Activated T-cell treated with anti-CD3 and anti-CD28 coated beads, Interleukin-2, amount 50 U/mL, for 24 hours (primary cell): ENCODE measurements at places on chromosomes 12 and 14.

GRCh38 chr12:131779027-131779426 is 49.2 kb upstream of the MMP17 start:
- no peak for DNase-seq

- DNase-seq: no peak
These were observed 18.1 kb upstream of the RAD52 start for GRCh38 chr12:967641-968040.

- no peak for DNase-seq
These were observed 116.4 kb downstream of the PRICKLE1 start for GRCh38 chr12:42473130-42473529.

- no peak for DNase-seq
These were observed 113.4 kb downstream of the ZNF664 start for GRCh38 chr12:124086299-124086898.

DNA sequence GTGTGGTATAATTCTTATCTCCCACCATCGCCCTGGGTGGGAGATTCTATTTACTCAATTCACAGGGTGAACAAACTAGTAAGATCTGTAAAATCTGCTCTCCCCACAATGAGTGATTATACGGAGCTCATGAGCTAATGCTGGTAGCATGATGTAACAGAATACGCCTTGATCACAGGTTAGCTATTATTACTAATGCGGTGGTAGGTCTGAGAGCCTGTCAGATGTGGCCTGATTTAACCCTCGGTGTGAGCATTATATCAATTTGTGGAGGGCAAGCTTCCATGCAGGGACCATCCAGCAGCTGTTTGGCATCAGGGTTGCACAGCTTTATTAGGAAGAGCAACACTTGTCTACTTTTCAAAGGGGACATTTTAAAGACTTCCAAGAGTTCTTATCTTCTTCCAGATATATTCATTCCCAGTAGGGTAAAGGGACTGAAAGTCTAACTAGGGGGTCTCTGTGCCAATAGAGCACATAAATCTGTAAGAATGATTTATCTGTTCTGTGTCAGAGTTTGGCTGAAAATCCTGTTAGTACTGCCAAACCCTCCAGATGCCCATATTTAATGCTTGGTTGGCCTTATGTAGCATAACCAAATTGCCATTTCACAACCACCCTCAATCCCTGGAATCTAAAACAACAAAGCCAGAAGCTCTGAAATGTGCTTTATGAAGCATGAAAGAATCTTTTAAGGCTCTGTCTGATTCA is 18.7 kb downstream of the TSHR start:
- DNase-seq: no peak

DNA sequence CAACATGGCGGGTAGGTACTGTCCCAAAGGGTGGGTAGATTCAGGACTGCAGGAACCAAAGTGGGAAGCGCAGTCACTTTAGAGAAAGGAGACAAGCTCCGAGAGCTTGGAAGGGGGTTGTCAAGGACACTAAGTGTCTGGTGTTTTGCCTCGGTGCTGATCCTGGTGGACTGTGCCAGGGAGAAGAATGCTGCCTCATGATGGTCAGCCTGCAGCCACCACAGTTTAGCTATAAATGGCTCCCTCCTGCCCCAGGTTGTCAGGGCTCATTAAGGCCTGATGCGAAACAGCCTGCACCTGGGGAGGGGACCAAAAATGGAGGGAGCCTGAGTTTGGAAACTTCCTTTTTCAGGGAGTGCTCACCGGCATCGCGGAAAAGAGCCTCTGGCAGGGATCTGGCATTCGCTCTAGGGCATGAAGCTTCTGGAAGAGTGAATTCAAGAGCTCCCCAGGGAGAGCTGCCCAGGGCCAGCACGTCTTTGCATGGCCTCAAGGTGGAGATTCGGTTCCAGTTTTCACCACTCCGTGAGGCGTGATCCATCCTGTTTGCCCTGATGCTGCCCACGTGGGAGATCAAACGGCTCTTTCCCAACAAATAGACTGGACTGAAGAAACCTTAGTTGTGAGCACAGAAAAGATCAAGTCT is 164.0 kb downstream of the FOXN3 start:
- no peak for DNase-seq

DNA sequence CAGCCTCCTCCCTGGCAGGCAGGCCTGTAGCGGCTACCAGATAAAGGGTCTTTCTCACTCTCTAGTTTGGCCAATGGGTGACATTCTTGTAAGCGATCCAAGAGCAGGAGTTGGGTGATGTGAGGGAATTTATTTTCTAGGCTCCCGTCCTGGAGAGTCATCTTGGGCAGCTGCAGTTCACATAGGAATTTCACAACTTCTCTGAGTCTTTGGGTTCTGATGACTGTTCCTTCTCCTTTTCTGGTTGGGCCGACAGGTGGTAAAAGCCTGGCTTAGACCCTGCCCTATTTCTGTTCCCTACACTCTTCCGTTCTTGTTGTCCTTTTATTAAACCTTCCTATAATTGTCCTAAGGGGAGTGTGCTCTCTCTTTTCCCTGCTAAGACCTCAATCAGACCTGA is 42.6 kb upstream of the POC1B start:
- no peak for DNase-seq

DNA sequence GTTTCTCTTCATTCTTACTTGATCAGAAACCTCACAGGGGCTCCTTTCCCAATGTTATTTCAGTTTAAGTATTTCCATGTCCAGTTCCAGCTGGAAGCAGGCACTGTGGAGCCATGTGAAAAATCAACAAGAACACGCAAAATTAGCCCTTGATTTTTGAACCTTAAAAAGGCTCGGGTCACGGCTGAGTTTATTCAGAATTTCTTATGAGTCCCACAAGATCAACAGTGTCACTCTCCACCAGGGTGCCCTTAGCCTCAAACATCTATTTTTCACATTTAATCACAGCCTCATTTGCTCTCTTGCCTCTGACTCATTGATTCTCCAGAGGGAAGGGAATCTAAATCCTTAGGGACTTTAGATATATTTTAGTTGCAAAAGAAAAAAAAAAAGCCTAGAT is 157.7 kb upstream of the AVPR1A start:
- DNase-seq: no peak
